ENCODE measurements at places on chromosomes 3 and 15. TPM values are rescaled to one million over a fixed set of nuclear protein-coding genes. Genes with fewer than 3 reads are reported as not detected.

The EXD1 gene
- total RNA-seq = not detected

The AGBL1 gene
- total RNA-seq = not detected

The TM4SF18 gene
- 8.0 TPM for total RNA-seq

The PCBP4 gene
- total RNA-seq = 218 TPM

The THPO gene
- 1.3 TPM for total RNA-seq

The FSTL1 gene
- total RNA-seq = 691 TPM

The UROC1 gene
- total RNA-seq = not detected

The HDC gene
- 3.3 TPM for total RNA-seq

The SERPINI2 gene
- total RNA-seq = 1.2 TPM

The SLC27A2 gene
- total RNA-seq = not detected

The LEO1 gene
- 7.9 TPM for total RNA-seq

The PTH1R gene
- 2.1 TPM for total RNA-seq

The SSUH2 gene
- not detected for total RNA-seq

The FBXL2 gene
- total RNA-seq = 5.4 TPM

The ECE2 gene
- 0.45 TPM for total RNA-seq

The MKRN3 gene
- 0.46 TPM for total RNA-seq

The ISLR2 gene
- total RNA-seq = 1.1 TPM

The LINGO1 gene
- total RNA-seq = 0.83 TPM

The SCN11A gene
- 0.71 TPM for total RNA-seq

The RBMS3 gene
- total RNA-seq = 53.0 TPM

The TMEM89 gene
- not detected for total RNA-seq
